ENCODE measurements at places on chromosomes 16 and 17. TPM values are rescaled to one million over a fixed set of nuclear protein-coding genes. Genes with fewer than 3 reads are reported as not detected.

GRCh38 chr17:79081571-79082276 is 7.1 kb downstream of the ENGASE start:
- no peaks in the 10 kb centered on the region for H3K27me3 ChIP-seq
- H3K36me3 ChIP-seq: peaks cover 38% of the 10 kb centered on the region

NME2 gene
- total RNA-seq: 863 TPM

DNA sequence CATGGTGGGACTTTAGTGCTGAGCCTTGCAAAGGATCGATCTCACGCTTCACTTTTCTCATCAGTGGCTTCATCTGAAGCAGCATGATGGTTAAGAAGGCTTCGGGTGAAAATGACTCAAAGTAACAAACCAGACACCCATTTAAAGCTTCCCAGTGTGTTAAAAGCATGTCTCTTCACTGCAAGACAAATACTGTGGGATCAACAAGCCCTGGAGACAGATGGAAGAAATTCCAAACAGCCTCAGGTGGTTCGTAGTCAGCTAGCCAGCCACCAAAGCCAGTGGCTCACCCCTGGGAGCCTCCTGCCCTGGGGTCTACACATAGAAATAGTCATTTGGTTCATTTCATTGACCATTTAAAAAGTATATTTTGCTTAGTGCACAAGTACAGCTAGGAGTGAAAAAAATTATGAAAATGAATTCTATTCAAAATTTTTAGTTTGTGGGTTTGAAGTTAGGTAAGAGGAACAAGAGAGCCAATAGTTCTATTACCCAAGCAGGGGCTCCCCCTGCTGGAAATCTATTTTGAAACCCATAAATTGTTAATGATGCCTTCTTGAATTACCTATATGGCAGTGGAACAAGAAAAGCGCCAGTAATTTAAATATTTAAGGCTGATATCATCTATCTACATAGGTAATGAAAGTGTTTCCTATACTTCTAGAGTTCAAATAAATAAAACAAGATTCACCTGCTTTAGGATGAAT is 51.6 kb downstream of the PMP22 start:
- no peak overlapping the region for H3K27ac ChIP-seq
- H3K36me3 ChIP-seq: no peaks in the 10 kb centered on the region
- no peak overlapping the region for H3K4me3 ChIP-seq
- H3K27me3 ChIP-seq: peaks cover 16% of the 10 kb centered on the region
- H3K4me1 ChIP-seq: no peaks in the 10 kb centered on the region
- peak; percentile 16 for DNase-seq

DNA sequence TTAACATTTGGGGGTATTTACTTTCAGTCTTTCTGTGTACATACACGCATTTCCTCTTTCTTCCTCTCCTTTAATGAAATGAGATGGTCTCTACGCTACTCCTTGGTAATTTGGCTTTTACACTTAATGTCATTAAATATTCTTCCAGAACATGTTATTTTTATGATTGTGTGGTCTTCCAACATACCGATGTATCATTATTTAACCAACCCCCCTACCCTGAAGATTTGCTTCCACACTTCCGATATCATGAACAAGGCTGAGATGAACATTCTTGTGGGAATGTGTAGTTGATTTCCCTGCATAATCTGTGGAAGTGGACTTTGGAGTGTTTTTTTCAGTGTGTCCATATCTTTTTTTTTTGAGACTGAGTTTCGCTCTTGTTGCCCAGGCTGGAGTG is 2.3 kb upstream of the PGS1 start:
- no peak overlapping the region for H3K4me3 ChIP-seq
- DNase-seq: no peak
- H3K27me3 ChIP-seq: no peaks in the 10 kb centered on the region
- H3K4me1 ChIP-seq: peaks cover 26% of the 10 kb centered on the region
- peak overlapping the region; percentile 86 for H3K27ac ChIP-seq

DNA sequence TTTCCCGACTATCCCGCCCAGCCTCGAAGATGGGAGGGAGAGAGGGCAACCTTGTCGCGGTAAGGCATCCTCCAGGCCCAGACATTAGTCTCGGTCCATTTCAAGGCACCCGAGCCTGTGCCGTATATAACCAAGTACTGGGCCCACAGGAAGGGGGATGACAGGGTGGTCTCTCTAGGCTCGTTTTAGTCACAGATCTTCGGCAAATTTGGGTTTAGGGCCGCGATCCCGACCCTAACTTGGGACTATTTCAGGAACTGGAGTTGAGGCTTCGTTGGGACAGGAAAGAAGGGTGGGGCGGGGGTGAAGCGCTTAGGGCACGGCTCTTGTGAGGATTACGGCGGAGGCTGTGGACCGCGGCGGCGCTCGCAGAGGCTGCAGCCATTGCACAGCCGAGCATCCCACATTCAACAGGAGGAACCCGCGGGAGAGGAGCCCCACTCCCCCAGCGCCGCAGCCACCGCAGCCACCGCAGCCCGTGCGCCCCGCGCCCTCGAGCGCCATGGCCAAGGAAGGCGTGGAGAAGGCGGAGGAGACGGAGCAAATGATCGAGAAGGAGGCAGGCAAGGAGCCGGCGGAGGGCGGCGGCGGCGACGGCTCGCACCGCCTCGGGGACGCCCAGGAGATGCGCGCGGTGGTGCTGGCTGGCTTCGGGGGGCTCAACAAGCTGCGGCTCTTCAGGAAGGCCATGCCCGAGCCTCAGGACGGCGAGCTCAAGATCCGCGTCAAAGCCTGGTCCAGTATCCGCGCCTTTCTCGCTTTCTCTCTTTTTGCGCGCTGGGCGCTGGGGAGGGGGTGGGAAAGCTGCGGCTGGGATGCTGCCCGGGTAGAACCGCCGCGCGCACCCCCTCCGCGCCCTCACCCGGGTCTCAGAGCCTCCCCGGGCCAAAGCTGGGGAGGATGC is at the start of gene VAT1L:
Gene VAT1L, plus strand, starts transcription at position 384 of the 904 bp plus-strand sequence. Its CDS starts 119 bp downstream, at position 503.
- peaks cover 4% of the 10 kb centered on the region for H3K27me3 ChIP-seq
- peak; percentile 63 for DNase-seq
- H3K4me3 ChIP-seq: peak within 1 kb of the TSS; percentile 93
- H3K27ac ChIP-seq: peak within 1 kb of the TSS; percentile 25
- peaks cover 9% of the 10 kb centered on the region for H3K4me1 ChIP-seq

- no peak overlapping the region for H3K4me3 ChIP-seq
- peaks cover 20% of the 10 kb centered on the region for H3K4me1 ChIP-seq
- peaks cover 17% of the 10 kb centered on the region for H3K36me3 ChIP-seq
- peak; percentile 58 for DNase-seq
Observed at GRCh38 chr16:11016993-11017392, 72.6 kb downstream of the CLEC16A start.

DNA sequence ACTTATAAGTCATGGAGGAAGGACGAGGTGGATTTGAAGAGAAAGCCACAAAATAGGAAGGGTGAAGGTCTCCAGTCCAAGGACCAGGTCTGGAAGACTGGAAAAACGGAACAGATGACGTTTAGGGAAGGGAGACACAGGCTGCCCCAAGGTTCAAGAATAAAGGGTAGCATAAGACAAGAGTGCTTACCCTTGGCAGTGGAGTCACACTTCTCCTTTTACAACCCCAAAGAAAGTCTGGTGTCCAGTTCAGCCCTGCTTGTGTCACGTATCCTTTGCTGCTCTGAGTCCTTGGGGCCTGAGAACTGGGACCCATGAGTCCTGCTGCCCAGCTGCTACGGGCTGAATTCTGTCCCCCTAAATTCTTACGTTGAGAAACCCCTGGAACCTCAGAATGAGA is 13.0 kb upstream of the GGA2 start:
- no peaks in the 10 kb centered on the region for H3K27me3 ChIP-seq
- H3K4me3 ChIP-seq: no peak overlapping the region
- no peak for DNase-seq
- peaks cover 48% of the 10 kb centered on the region for H3K36me3 ChIP-seq

- no peak for DNase-seq
- no peak overlapping the region for H3K4me3 ChIP-seq
- H3K36me3 ChIP-seq: no peaks in the 10 kb centered on the region
- no peak overlapping the region for H3K27ac ChIP-seq
Observed at GRCh38 chr17:72034000-72034399, 86.8 kb upstream of the SOX9 start.

DNA sequence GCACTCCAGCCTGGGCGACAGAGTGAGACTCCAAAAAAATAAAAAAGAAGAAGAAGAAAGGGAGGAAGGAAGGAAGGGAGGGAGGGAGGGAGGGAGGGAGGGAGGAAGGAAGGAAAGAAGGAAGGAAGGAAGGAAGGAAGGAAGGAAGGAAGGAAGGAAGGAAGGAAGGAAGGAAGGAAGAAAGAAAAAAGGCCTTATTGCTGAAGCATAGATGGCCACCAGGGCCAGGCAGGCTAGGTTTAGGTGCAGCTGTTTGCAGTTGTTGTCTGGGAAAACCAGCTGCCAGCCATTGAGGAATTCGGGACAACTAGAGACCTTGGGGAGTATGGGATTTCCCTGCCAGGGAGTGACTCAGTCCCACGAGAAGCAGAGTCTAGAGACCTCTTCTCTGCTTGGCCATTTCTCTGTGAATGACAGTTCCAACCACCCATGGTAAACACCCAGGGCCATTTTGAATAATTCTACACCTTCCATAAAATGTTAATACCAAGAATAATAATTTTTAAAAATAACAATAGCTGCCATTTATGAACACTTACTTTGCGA is 31.0 kb downstream of the SCNN1B start:
- H3K4me3 ChIP-seq: no peak overlapping the region
- no peak overlapping the region for H3K27ac ChIP-seq
- no peaks in the 10 kb centered on the region for H3K27me3 ChIP-seq
- DNase-seq: no peak

GRCh38 chr16:81237942-81238295 is 570 bp upstream of the BCO1 start:
- no peaks in the 10 kb centered on the region for H3K36me3 ChIP-seq
- no peak overlapping the region for H3K27ac ChIP-seq
- DNase-seq: no peak
- H3K4me1 ChIP-seq: no peaks in the 10 kb centered on the region
- H3K27me3 ChIP-seq: peaks cover 2% of the 10 kb centered on the region

DNA sequence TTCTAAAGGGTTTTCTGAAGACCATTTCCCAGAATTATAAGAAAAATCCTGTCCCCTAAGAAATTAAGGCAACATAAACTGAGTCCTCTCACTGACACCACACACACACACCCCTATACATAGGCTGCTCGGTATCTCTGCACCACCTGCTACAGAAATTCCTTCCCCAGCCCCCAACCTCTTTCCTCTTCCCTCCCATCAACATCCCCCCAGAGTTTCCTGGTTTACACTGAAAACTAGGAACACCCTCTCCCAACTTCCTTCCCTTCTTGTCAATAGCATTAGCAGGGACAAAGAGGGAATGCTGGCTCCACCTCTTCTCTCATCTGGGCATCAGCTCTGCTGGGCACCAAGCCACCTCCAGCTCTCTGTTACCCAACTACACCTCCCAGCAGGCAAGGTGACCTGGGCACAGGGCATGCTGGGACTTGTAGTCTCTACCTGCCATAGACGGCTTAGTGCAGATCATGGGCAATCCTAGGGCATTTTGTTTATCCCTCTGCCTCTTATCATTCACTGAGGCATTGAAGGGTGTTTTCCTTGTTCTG is 15.7 kb downstream of the CAVIN1 start:
- H3K27ac ChIP-seq: peak overlapping the region; percentile 65
- H3K4me1 ChIP-seq: peaks cover 44% of the 10 kb centered on the region
- no peaks in the 10 kb centered on the region for H3K27me3 ChIP-seq
- peak; percentile 39 for DNase-seq

DNA sequence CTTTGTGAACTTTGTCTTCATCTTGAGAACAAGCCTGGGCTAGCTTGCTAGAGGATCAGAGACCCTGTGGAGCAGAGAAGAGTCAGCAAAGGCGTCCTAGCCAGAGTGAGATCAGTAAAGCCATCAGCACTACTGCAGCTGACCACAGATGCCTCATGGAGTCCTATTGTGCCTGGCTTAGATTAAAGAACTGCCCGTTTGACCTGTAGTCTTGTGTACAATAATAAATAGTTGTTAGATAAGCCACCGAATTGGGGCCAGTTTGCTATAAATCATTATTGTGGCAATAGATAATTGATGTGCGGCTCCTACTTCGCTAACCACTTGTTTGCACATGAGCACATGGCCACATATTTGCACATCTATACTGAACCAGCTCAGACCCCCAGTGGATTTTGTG is 103.0 kb downstream of the CYLD start:
- H3K27ac ChIP-seq: no peak overlapping the region
- peaks cover 25% of the 10 kb centered on the region for H3K27me3 ChIP-seq
- no peak for DNase-seq
- no peak overlapping the region for H3K4me3 ChIP-seq

KRT28 gene
- total RNA-seq: not detected

TNFSF13 gene
- total RNA-seq: 0.56 TPM

DNA sequence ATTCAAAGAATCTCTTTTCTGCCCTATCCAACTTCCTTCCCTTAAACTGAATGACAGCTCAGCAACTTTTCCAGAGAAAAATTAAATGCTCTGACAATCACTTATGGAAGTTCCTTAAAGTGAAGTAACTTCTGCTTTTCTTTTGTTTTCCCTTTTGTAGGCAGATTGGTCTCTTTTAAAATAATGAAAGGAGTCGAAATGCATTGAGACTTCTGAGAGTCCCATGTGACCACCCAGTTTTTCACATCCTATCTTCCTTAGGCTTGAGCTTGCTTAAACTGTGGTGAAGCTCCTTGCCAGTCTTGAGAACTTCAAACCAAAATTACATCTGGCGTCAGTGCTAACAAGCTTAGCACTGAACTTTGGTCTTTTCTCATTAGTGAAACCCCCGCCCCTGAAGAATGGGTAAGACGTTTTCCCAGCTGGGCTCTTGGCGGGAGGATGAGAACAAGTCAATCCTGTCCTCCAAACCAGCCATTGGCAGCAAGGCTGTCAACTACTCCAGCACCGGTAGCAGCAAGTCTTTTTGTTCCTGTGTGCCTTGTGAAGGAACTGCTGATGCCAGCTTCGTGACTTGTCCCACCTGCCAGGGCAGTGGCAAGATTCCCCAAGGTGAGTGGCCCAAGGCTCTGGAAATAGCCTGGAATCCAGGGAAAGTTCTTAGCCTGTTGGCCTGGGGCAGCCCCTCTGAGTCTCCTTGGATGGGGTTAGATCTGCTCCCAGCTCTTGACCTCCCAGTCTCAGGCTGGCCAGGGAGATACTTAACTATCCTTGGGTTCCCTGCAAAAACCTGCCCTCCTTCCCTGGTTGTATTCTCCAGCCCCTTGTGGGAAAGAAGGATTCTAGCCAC is 1.2 kb downstream of the TMEM106A start:
- H3K4me3 ChIP-seq: peak overlapping the region; percentile 74
- peaks cover 16% of the 10 kb centered on the region for H3K4me1 ChIP-seq
- H3K27me3 ChIP-seq: no peaks in the 10 kb centered on the region
- peaks cover 36% of the 10 kb centered on the region for H3K36me3 ChIP-seq
- no peak for DNase-seq

GRCh38 chr17:77735081-77735565 is 223.4 kb upstream of the TNRC6C start:
- no peak for DNase-seq
- H3K36me3 ChIP-seq: no peaks in the 10 kb centered on the region
- H3K4me1 ChIP-seq: peaks cover 7% of the 10 kb centered on the region

CSH1 gene
- total RNA-seq: not detected

ZNF469 gene
- 1.4 TPM for total RNA-seq

- H3K4me3 ChIP-seq: no peak overlapping the region
- DNase-seq: peak; percentile 2
- no peaks in the 10 kb centered on the region for H3K36me3 ChIP-seq
- no peaks in the 10 kb centered on the region for H3K4me1 ChIP-seq
Observed at GRCh38 chr16:74107795-74108610, 188.6 kb upstream of the PSMD7 start.

HOXB3 gene
- total RNA-seq: 6.3 TPM

All from IMR-90 (cell line).